Uterine smooth muscle cell (primary cell): ENCODE measurements at places on chromosomes 5 and 9. TPM values are rescaled to one million over a fixed set of nuclear protein-coding genes. Genes with fewer than 3 reads are reported as not detected.

The SEPTIN8 gene
- 51.2 and 55.6 TPM in 2 replicates for total RNA-seq

The SNAPC4 gene
- total RNA-seq, result 7.5 and 8.5 TPM in 2 replicates

The PTGDS gene
- total RNA-seq, result 1.2 and 40.7 TPM in 2 replicates

The SHOC1 gene
- total RNA-seq, result under 0.01 TPM in 1 of 2 replicates, not detected in the other

The QRFP gene
- total RNA-seq, result not detected in 2 replicates

The TRIM14 gene
- total RNA-seq, result 7.7 and 12.0 TPM in 2 replicates

The CTXN3 gene
- total RNA-seq, result not detected in 2 replicates

The RFESD gene
- total RNA-seq, result 3.5 and 4.0 TPM in 2 replicates

The FOXD4L5 gene
- total RNA-seq, result not detected in 2 replicates

The RASGRF2 gene
- total RNA-seq, result 12.5 and 14.3 TPM in 2 replicates
